ENCODE measurements at places on chromosomes 6 and 20.
A peak's percentile ranks its signal among the peaks of the same experiment; 100 is the strongest.

- no peak for DNase-seq
Observed at GRCh38 chr6:12523726-12524125, 192.8 kb upstream of the PHACTR1 start.

- peak; percentile 59 for DNase-seq
Observed at GRCh38 chr6:28648035-28648877, 122.6 kb downstream of the GPX5 start.

GRCh38 chr6:147765541-147765940, 257.1 kb downstream of the SAMD5 start:
- DNase-seq: no peak

GRCh38 chr6:105810105-105810921, 275.8 kb upstream of the PRDM1 start:
- peak; percentile 49 for DNase-seq

DNA sequence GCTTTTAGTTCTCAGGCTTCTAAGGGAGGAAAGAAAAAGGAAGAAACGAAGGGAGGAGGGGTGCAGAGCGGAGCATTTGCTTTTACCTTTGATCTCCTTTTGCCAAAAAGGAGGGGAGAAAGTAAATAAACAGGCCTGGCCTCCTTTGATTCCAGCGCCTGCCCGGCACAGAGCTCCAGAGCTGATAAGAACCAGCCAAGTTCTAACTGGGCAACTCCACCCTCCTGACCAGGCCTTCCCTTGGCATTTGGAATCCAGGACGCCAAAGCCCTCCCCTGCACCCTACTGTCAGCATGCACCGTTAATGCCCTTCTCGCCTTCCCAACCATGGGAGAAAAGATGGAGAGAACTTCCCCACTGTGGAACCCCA, 120.8 kb upstream of the PTPN1 start:
- DNase-seq: no peak

DNA sequence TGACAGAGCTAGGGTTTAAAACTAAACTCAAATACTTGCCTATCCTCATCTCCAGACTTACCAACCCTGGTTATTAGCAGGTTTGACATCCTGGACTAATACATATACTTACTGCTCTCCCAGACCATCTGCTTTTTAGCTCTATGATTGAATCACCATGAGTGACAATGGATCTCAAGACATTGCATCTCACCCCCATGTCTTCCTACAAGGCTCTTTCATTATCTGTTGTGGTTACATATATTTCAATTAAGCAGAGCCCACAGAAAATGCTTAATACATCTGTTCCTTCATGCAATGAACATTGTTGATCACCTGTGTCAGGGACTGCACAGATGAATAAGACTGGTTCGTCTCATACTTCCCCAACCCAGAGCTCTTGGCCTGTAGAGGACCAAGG, 19.4 kb downstream of the SAMD3 start:
- DNase-seq: no peak

- no peak for DNase-seq
Observed at GRCh38 chr6:23784301-23784919, 341.6 kb upstream of the NRSN1 start.

GRCh38 chr6:17967668-17968518, 19.5 kb downstream of the KIF13A start:
- no peak for DNase-seq

GRCh38 chr6:150914372-150914771, 48.9 kb downstream of the MTHFD1L start:
- DNase-seq: no peak

GRCh38 chr6:142947714-142948480, 2.9 kb upstream of the HIVEP2 start:
- DNase-seq: no peak

DNA sequence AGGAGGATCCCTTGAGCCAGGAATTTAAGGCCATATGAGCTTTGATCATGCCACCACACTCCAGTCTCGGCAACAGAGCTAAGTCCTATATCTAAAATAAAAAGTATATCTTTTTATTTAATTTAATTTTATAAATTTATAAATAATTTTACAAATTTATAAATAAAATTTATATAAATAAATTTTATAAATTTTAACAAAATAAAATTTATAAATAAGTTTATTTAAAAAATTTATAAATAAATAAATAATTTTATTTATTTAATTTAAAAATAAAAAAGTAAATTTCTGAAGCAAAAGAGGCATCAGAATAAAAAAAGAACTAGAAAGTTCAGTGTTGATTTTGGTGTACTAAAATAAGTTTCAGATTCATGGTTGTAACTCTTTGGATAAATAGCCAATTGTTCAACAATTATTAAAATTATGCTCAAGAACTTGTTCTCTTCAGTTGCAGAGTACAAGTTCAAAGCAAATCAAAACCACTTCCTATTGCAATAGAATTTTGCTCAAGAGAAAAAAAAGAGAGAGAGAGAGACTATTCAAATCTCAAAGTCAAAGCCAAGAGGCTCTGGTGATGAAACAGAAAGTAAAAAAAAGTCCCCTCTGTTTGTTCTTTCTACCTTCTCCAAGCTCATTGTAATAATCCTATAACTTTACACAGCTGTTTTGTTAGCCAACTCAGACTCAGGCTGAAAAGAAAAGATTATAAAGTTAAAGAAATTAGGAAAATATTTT, 547.5 kb upstream of the ADGRB3 start:
- DNase-seq: no peak

DNA sequence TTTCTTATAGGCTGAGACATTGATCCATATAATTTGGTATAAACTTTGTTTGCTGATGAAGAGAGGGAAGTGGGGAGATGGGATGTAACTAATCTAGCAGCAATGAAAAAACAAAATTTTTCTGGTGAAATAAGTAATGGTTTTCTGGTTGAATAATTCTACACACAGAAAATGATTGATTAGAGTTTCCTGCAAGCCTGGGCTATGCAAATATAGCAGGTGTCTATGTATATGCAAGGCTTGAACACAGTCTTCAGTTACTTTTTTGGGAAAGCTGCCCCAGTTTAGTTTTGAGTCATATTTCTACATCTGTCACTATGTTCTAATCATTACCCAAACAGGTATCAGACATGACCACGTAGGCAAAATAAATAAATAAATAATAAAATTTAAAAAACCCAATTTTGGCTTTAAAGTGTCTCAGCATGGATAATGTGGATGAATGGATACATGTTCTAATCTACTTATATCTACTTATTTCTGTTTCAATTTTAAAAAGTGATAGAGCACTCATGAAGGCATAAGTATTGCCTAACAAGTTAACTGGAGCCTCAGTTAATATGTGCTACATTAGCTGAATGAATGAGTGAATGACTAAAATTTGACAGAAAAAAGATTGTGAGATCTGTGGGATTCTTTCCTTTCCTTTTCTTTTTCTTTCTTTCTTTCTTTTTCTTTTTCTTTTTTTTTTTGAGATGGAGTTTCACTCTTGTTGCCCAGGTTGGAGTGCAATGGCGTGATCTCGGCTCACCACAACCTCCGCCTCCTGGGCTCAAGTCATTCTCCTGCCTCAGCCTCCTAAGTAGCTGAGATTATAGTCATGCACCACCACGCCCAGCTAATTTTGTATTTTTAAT, 37.2 kb upstream of the TFB1M start:
- DNase-seq: no peak

- DNase-seq: no peak
Observed at GRCh38 chr6:46040288-46040687, 24.6 kb upstream of the CLIC5 start.

- DNase-seq: no peak
Observed at GRCh38 chr6:11969092-11969491, 43.0 kb upstream of the HIVEP1 start.

GRCh38 chr6:139680819-139681218, 306.4 kb upstream of the CITED2 start:
- DNase-seq: no peak

DNA sequence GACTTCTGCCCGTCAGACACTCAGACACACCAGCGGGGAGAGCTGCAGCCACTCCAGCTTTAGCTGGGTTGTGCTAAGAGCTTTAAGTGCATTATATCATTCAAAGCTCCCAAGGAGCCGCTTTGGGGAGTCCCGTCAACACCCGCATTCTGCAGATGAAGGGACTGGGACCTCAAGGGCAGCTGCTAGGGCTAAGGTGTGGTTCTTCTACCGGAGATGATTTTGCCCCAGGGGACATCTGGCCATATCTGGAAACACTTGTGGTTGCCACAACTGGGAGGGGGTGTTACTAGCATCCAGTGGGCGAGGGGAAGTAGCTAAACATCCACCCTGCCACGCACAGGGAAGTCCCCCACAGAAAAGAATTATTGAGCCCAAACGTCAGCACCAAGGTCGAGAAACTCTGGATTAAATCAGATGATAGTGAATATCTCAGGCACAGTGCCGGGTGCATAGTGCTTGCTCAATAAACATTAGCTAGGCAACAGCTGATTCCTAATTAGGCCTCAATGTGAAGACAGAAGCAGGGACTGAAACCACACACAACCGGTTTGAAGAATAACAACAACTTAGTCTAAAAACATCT, 29.6 kb downstream of the PMEPA1 start:
- no peak for DNase-seq

- no peak for DNase-seq
Observed at GRCh38 chr6:163671355-163671754, 256.8 kb downstream of the QKI start.

DNA sequence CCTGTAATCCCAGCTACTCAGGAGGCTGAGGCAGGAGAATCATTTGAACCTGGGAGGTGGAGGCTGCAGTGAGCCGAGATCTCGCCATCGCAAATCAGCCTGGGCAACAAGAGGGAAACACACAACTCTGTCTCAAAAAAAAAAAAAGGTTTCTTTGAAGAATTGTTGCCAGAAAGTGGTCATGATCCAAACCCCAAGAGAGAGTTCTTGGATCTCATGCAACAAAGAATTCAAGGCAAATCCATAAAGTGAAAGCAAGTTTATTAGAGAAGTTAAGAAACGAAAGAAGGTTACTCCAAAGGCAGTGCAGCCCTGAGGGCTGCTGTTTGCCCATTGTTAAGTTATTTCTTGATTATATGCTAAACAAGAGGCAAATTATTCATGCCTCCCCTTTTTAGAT, 14.5 kb upstream of the KIFC1 start:
- DNase-seq: no peak

DNA sequence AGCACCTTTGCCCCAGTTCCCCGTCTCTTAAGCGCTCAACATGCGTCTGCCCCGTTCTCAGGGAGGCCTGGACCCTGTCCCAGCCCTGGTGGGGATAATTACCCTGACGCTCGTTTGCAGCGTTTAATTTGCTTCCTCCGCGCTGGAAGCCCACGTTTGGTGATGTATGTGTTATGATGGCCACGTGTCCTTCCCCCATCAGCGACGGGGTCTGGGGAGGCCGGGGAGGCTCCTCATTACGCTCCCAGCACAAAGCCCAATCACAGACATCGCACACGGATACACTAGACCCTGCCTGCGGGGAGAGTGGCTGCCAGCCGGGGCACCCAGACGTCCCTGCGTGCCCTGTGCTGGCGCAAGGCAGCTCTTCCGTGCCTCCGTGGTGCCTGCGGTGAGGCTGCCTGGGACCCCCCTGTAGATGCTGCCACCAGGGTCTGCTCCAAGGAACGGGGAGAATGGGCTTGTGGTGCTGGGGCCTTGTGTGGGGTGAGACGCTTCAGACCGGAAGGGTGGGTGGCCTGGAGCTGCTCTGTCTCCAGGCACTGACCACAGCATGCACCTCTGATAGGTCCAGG, 10.2 kb upstream of the CHRNA4 start:
- DNase-seq: no peak

DNA sequence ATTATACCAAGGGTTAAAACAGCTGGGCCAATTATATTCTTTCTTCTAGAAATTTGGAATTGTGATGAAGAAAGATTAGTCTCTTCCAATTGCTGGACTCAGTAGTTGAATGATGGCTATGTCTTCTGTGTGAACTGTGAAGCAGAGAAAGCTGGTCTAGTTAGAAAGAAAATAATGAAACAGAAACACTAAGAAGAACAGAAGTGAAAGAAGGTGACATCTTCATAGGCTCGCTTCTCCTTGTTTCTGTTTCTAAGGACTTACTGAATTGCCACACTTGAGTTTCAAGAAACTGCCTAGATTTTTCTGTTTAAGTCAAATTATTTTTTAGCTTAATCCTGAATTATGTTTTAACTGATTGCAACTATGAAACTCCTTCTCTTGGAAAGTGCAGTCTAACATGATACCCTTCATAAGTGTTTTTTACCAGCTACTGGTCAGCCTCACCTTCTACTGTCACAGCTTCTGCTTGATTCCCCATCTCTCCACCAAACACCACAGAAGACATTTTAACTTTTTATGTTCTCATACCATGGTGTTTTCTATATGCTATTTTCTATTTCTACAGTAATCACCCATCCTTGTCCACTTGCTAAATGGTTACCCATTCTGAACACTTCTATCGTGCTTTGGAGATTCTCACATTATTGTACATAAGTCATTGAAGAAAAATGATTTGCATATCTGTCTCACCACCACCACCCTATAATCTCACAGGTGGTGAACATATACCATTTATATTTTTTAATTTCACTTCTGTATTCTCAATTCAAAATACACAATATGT, 268.8 kb downstream of the GRIK2 start:
- no peak for DNase-seq

- no peak for DNase-seq
Observed at GRCh38 chr6:105487040-105487790, 84.3 kb upstream of the PREP start.

DNA sequence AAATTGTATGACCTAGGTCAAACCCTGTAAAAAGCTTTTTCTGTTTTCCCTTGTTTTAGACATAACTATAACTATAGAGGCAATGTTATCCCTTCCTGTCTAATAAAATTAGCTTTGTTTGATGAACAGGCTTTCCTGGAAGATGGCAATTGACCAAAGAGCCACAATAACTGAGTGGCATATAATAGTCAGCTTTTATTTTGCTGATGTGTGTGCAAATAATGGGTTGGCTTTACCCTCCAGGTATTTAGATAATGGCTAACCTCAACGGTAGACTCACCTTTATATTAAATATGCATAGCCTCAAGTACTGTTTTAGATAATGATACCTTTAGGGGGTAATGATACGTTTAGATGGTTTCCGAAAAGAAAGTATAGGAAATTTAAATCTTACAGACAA, 15.0 kb downstream of the TBXT start:
- no peak for DNase-seq

DNA sequence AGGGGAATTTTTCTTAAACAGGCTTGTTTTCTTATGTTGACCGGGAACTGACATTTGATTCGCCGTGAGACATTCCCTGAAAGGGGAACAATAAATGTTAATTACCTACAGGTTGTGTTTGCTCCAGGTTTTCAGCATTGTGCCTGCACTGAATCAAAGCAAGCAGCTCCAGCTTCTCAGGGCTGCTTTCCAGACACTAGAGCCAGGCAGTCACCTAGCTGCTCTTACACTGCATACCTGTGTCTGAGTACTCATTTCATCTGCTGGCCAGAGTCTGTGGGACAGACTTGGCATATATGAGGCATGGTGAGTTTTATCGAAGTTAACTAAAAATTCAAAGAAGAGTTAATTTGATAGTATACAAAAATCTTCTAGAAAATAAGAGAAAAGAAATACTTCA, 951.8 kb upstream of the MAP3K7 start:
- DNase-seq: no peak

GRCh38 chr6:27838058-27838944, 73.9 kb downstream of the OR2B2 start:
- DNase-seq: peak; percentile 90

GRCh38 chr6:152099446-152100182, 292.1 kb downstream of the ESR1 start:
- DNase-seq: no peak

GRCh38 chr6:169985121-169986015, 233.9 kb downstream of the ERMARD start:
- DNase-seq: no peak
